GM12878 (cell line): ENCODE measurements at places on chromosomes 2 and 18. TPM values are rescaled to one million over a fixed set of nuclear protein-coding genes. Genes with fewer than 3 reads are reported as not detected.

GRCh38 chr18:70261141-70261788 is 27.6 kb upstream of the SOCS6 start:
- no peak overlapping the region for H3K4me3 ChIP-seq
- no peak overlapping the region for H3K27ac ChIP-seq
- DNase-seq: no peak
- H3K27me3 ChIP-seq: no peaks in the 10 kb centered on the region; the same call in 1 of the 2 replicates

Gene SERPINB10
- total RNA-seq: 17.5 and 21.6 TPM in 2 replicates

Gene KCNE4
- not detected in 2 replicates for total RNA-seq

DNA sequence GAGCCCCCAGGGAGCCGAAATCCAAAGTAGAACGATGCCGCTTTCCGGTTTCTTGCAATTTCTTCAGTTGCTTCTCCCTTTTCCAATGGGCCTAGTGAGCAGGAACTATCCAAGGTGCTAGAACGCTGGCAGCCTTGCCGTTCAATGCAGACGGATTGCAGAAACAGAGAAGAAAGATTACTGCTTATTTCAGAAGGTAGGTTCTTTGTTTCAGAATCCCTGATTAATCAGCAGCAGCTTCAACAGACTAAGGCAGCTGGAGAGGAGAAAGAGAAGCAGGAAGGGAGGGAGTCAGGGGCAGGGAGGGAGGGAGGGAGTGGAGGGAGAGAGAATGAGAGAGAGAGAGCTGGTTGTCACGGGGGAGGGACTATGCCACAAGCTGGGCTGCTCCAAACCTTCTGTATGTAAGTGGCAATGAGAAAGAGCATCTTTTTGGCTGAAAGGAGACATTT is 576 bp downstream of the NYAP2 start:
- H3K36me3 ChIP-seq: no peaks in the 10 kb centered on the region
- H3K27ac ChIP-seq: no peak overlapping the region
- no peaks in the 10 kb centered on the region for H3K4me1 ChIP-seq
- no peaks in the 10 kb centered on the region for H3K27me3 ChIP-seq

DNA sequence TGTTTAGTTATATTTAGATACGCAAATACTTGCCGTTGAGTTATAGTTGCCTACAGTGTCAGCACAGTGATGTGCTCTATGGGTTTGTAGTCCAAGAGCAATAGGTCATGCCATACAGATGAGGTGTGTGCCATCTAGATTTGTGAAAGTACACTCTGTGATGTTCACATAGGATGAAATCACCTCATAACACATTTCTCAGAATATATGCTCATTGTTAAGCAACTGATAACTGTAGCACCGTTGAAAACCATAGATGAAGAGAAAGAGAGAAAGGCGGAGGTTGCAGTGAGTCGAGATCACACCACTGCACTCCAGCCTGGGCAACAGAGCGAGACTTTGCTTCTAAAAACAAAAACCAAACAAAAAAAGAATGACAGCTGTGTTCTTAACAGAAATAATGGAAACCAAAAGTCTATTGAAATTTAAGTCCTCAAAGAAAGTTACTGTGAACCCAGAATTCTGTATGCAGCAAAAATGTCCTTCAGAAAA is 9.5 kb downstream of the DGKD start:
- no peaks in the 10 kb centered on the region for H3K36me3 ChIP-seq
- H3K27me3 ChIP-seq: no peaks in the 10 kb centered on the region
- no peak overlapping the region for H3K4me3 ChIP-seq
- peak overlapping the region; percentile 27; the same call in 1 of the 2 replicates for H3K27ac ChIP-seq
- peaks cover 8% of the 10 kb centered on the region for H3K4me1 ChIP-seq

GRCh38 chr2:46296216-46296839 is 879 bp upstream of the EPAS1 start:
- H3K27me3 ChIP-seq: peaks cover 5% of the 10 kb centered on the region
- no peak overlapping the region for H3K27ac ChIP-seq
- H3K4me3 ChIP-seq: peak overlapping the region; percentile 76; the same call in 1 of the 2 replicates

- no peaks in the 10 kb centered on the region for H3K36me3 ChIP-seq
- no peak overlapping the region for H3K4me3 ChIP-seq
- no peaks in the 10 kb centered on the region for H3K4me1 ChIP-seq
- DNase-seq: no peak
Measured at GRCh38 chr18:27674411-27674810, 489.3 kb upstream of the CHST9 start.

DNA sequence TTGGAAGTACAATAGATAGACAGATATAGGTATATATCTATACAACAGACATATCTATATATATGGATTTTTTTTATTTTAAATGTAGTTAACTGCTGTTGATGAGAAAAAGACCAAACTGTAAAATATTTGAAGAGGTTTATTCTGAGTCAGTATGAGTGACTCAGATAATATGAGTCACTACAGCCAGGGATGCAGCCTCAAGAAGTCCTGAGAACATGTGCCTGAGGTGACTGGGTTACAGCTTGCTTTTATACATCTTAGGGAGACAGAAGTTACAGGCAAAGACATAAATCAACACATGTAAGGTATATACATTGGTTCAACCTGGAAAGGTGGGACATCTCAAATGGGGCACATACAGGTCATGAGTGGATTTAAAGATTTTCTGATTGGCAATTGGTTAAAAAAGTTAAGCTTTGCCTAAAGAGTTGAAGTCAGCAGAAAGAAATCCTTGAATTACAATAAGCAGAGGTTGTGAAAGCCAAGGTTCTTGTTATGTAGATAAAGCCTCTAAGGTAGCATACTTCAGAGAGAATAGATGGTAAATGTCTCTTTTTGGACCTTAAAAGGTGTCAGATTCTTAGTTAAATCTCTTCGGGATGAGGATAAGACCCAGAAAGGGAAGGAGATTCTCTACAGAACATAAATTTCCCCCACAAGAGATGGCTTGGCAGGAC is 149.9 kb downstream of the RBM43 start:
- H3K36me3 ChIP-seq: no peaks in the 10 kb centered on the region
- no peaks in the 10 kb centered on the region for H3K4me1 ChIP-seq
- H3K27me3 ChIP-seq: no peaks in the 10 kb centered on the region

GRCh38 chr2:17615728-17616351 is 75.3 kb downstream of the VSNL1 start:
- DNase-seq: no peak
- H3K27me3 ChIP-seq: no peaks in the 10 kb centered on the region; the same call in 1 of the 2 replicates
- H3K27ac ChIP-seq: no peak overlapping the region
- H3K4me1 ChIP-seq: no peaks in the 10 kb centered on the region
- H3K36me3 ChIP-seq: no peaks in the 10 kb centered on the region

GRCh38 chr2:39487398-39488250 is 50.5 kb upstream of the MAP4K3 start:
- H3K27ac ChIP-seq: no peak overlapping the region
- no peak for DNase-seq
- peaks cover 11% of the 10 kb centered on the region; the same call in 1 of the 2 replicates for H3K4me1 ChIP-seq
- H3K27me3 ChIP-seq: no peaks in the 10 kb centered on the region
- no peak overlapping the region for H3K4me3 ChIP-seq
- no peaks in the 10 kb centered on the region for H3K36me3 ChIP-seq

- H3K27ac ChIP-seq: no peak overlapping the region
- no peaks in the 10 kb centered on the region for H3K4me1 ChIP-seq
- no peak overlapping the region for H3K4me3 ChIP-seq
- DNase-seq: no peak
- H3K36me3 ChIP-seq: no peaks in the 10 kb centered on the region
Measured at GRCh38 chr2:159946326-159946999, 116.0 kb downstream of the PLA2R1 start.

GRCh38 chr2:68368654-68369336 is 3.7 kb downstream of the PLEK start:
- no peaks in the 10 kb centered on the region for H3K27me3 ChIP-seq
- H3K4me3 ChIP-seq: peak overlapping the region; percentile 84
- DNase-seq: no peak
- peaks cover 18% of the 10 kb centered on the region for H3K4me1 ChIP-seq

- H3K27ac ChIP-seq: no peak overlapping the region
- no peaks in the 10 kb centered on the region for H3K36me3 ChIP-seq
- no peak overlapping the region for H3K4me3 ChIP-seq
- peaks cover 9% of the 10 kb centered on the region for H3K4me1 ChIP-seq
- DNase-seq: no peak
Measured at GRCh38 chr2:111667542-111668273, 216.3 kb downstream of the ANAPC1 start.

Gene KCNIP3
- total RNA-seq: not detected in 2 replicates

Gene RBKS
- 0.88 and 1.7 TPM in 2 replicates for total RNA-seq

Gene PRLH
- not detected in 2 replicates for total RNA-seq

Gene ARL5A
- total RNA-seq: 39.1 and 47.1 TPM in 2 replicates

Gene LHCGR
- 0.11 TPM in 1 of 2 replicates, not detected in the other for total RNA-seq

GRCh38 chr18:34258176-34258575 is 33.5 kb upstream of the NOL4 start:
- H3K4me3 ChIP-seq: no peak overlapping the region
- H3K27ac ChIP-seq: no peak overlapping the region
- no peaks in the 10 kb centered on the region for H3K27me3 ChIP-seq
- DNase-seq: no peak
- H3K4me1 ChIP-seq: no peaks in the 10 kb centered on the region

DNA sequence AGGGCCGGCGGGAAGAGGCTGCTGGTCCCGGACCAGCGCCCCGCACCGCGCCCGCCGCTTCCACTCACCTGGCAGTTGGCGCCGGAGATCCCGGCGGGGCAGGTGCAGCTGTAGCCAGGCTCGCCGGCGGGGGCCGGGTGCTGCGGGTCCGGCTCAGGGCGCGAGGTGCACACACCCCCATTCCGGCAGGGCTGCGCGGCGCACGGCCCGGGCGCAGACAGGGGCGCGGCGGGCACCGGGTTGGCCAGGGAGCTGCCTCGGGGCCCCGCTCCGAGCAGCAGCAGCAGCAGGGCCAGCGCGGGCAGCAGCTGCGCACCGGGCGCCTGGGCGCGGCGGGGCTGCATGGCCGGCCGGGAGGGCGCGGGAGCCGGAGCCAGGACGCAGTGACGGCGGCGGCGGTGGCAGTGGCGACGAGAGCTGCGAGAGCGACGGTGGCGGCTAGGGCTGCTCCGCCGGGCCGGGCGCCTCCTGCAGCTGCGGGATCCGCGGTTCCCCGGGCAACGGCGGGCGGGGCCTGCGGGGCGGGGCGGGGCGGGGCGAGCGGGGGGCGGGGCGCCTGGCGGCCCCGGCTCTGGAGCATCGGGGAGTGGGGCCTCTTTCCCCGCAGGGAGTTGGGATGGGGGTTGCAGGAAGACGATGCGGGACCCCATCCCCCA is at the start of gene DNER:
DNER (minus strand) TSS at position 476 of the 656 bp plus-strand sequence; CDS start at position 344, 132 bp downstream.
- no peaks in the 10 kb centered on the region for H3K36me3 ChIP-seq
- no peak within 1 kb of the TSS for H3K4me3 ChIP-seq
- H3K27me3 ChIP-seq: peaks cover 39% of the 10 kb centered on the region
- H3K27ac ChIP-seq: no peak within 1 kb of the TSS

DNA sequence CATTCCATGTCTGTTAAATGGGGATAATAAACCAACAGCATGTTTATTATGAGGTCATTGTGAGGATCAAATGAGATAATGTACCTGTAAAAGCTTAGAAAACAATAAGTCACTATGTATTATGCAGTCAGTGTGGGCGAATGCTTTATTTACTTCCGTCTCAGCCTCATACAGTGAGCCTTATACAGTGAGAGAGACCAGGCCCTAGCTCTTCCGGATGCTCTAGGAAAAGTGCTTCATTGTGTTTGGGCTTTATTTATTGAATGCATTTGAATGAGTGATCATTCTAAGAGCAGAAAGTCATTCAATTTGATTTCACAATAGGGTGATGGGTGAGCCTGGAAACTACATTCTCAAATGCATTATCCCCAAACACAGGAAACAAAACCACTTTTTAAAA is 603.9 kb upstream of the FANCL start:
- no peak for DNase-seq
- no peaks in the 10 kb centered on the region; the same call in 1 of the 2 replicates for H3K27me3 ChIP-seq
- no peak overlapping the region for H3K4me3 ChIP-seq
- no peaks in the 10 kb centered on the region for H3K4me1 ChIP-seq

- peak; percentile 15 for DNase-seq
- H3K4me3 ChIP-seq: no peak overlapping the region
- H3K27me3 ChIP-seq: no peaks in the 10 kb centered on the region
- H3K4me1 ChIP-seq: no peaks in the 10 kb centered on the region
- no peaks in the 10 kb centered on the region for H3K36me3 ChIP-seq
Measured at GRCh38 chr18:29560270-29560669, 1383.3 kb upstream of the CDH2 start.

Gene CAVIN2
- total RNA-seq: 0.11 TPM in 1 of 2 replicates, not detected in the other

- no peak overlapping the region for H3K27ac ChIP-seq
- H3K4me3 ChIP-seq: no peak overlapping the region
- DNase-seq: no peak
- no peaks in the 10 kb centered on the region for H3K36me3 ChIP-seq
- H3K27me3 ChIP-seq: no peaks in the 10 kb centered on the region
Measured at GRCh38 chr2:183477296-183477695, 353.1 kb downstream of the NUP35 start.

- no peak overlapping the region for H3K27ac ChIP-seq
- DNase-seq: no peak
- no peaks in the 10 kb centered on the region; the same call in 1 of the 2 replicates for H3K36me3 ChIP-seq
- H3K27me3 ChIP-seq: no peaks in the 10 kb centered on the region
- no peaks in the 10 kb centered on the region for H3K4me1 ChIP-seq
Measured at GRCh38 chr2:95215018-95215612, 7.8 kb downstream of the ZNF892 start.

GRCh38 chr2:157835425-157835824 is 40.7 kb downstream of the ACVR1 start:
- H3K27ac ChIP-seq: no peak overlapping the region
- H3K36me3 ChIP-seq: no peaks in the 10 kb centered on the region
- H3K4me1 ChIP-seq: no peaks in the 10 kb centered on the region
- H3K27me3 ChIP-seq: no peaks in the 10 kb centered on the region; the same call in 1 of the 2 replicates
- DNase-seq: no peak
- H3K4me3 ChIP-seq: no peak overlapping the region

- H3K36me3 ChIP-seq: peaks cover 5% of the 10 kb centered on the region
- H3K27me3 ChIP-seq: no peaks in the 10 kb centered on the region
- no peak overlapping the region for H3K4me3 ChIP-seq
- peaks cover under 1% of the 10 kb centered on the region; the same call in 1 of the 2 replicates for H3K4me1 ChIP-seq
Measured at GRCh38 chr2:232333361-232334135, 45.0 kb upstream of the ALPP start.

- H3K36me3 ChIP-seq: no peaks in the 10 kb centered on the region
- no peaks in the 10 kb centered on the region for H3K4me1 ChIP-seq
- H3K4me3 ChIP-seq: no peak overlapping the region
- no peak overlapping the region for H3K27ac ChIP-seq
Measured at GRCh38 chr18:44107187-44107586, 573.5 kb upstream of the SETBP1 start.

DNA sequence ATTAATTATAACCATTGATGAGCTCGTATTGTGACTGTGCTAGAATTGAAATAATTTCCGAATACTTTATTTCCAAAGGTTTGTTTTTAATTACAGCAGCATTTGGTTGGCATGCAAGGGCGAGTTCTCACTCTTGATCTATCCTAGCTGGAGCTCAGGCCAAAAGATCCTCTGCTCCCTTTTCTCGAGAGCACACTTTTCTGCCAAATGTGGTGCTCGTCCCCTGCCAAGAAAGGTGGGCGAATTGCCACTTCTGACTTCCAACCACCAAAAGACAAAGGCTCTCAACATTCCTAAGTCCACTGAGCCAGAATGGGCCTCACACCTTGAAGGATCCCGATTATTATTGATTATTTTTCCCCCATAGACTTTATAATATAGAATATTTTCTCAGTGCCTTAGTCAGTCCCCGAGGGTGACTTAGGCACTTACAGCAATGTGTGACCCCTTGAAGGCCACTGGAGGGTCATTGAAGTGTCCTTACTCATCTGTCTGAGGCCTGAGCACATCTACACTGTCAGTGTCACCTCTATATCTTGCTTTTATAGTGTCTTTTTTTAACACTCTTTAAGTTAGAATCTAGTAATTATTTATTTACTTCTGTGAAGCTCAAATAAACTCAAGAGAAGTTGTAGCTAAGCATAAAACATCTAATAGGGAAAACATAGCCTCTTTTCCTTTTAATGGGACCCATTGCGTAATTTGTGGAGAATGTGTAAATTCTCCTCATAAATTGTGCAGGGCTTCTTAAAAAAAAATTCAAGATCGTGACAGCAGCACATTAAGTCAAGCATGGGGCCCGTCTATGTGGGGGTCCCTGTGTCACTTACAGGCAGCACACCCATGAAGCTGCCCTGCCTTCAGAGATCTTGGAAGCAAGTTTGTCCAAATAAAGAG is 98.3 kb downstream of the MEIS1 start:
- H3K27me3 ChIP-seq: no peaks in the 10 kb centered on the region
- H3K36me3 ChIP-seq: no peaks in the 10 kb centered on the region
- no peaks in the 10 kb centered on the region for H3K4me1 ChIP-seq
- H3K4me3 ChIP-seq: no peak overlapping the region
- DNase-seq: no peak
